ENCODE measurements at places on chromosomes 6 and 20.

DNA sequence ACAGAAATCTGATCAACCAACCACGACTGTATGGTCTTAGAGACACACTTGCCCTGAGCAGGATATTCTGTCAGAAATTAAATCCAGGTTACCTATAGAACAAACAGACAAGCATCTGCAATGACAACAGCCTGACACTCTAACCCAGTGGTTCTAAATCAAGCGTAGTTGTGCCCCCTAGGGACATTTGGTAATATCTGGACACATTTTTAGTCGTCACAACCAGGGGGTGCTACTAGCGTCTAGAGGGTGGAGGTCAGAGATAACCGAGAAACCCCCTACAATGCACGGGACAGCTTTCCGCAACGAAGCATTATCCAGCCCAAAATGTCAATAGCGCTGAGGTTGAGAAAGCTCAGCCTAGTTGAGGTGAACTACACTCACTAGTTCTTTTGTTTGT lies 32.3 kb downstream of the ID4 start:
- no peak for DNase-seq

GRCh38 chr20:34065260-34065659 lies 46.8 kb downstream of the EIF2S2 start:
- DNase-seq, result peak; percentile 40

DNA sequence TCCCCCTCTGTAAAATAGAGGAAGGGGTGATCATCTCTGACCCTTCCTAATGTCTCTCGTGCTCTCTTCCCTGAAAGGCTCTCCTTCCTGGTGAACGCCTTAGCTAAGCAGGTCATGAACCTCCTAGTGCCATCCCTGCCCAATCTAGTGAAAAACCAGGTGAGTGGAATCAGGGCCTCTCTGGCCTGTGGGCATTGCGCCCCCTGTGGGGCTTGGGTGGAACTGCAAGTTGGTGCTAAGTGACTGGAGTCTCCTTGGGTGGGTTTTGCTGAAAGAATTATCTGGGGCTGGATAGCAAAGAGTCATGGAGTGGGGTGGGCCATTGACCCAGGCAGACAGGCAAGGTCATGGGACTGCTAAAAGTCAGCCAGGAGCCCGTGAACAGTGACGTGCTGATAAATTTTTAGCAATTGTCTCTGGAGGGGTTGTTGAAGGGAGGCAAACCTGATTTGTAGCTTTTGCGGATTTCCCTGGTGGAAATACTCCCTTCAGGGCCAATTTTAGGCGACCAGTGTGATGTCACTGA lies 8.9 kb downstream of the BPIFB1 start:
- no peak for DNase-seq

DNA sequence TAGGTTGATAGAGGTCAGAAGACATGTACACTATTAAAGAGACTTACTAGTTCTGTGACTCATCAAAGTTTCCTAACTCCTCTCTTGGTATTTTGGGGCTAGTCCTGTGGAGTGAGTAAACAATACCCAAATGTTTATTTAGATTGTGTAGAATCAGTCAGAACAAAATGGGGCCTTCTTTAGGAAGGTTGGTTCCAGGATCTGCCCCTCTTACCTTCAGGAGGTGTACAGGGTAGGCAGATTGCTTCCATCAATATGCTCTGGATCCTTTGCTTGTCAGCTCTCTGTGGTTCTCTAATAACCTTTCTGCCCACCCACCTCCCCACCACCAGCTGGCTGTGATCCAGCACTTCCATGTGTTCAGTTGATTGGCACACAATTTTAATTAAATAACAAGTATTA lies 107.0 kb downstream of the POPDC3 start:
- DNase-seq, result peak; percentile 8

Data from fibroblast of skin of scalp (primary cell).